ENCODE measurements at places on chromosomes 3 and 15.
A peak's percentile ranks its signal among the peaks of the same experiment; 100 is the strongest.

DNA sequence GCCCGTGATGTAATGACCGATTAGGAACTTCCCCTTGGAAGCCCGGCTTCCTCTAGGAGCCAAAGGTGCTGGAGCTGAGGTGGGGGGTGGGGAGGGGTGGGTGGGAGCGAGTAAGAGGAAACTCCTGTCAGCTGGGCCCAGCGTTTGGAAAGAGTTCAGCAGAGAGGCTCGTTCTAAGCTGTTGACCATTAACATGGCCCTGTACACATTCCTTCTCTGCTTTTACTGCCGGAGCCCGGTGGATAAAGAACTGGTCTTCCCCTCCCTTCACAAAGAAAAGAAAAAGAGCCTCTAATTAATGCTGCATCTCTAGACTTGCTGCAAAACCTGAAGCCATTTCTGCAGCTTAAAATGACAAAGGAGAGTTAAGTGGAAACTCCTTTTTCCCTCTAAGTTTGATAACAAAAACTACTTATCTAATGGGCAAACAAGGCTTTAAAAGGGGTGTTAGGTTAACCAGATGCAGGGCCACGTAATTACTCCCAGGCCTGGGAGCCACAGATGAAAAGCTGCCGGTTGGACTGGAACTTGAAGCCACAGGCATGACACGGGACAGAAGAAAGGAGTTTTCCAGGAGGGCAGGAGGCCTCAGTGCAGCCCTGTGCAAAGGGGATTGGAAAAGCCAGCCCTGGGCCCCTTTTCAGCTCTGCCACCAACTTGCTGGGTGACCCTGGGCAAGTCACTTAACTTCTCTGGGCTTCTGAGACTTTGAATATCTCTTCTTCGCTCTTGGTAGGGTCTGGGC is 71.3 kb downstream of the SMAD6 start:
- no peak for DNase-seq

GRCh38 chr3:7272203-7272602 is 411.3 kb downstream of the GRM7 start:
- DNase-seq, result no peak

GRCh38 chr3:34856081-34856947 is 783.0 kb upstream of the ARPP21 start:
- no peak for DNase-seq

- no peak for DNase-seq
Observed at GRCh38 chr3:33659856-33660434, 58.1 kb downstream of the CLASP2 start.

DNA sequence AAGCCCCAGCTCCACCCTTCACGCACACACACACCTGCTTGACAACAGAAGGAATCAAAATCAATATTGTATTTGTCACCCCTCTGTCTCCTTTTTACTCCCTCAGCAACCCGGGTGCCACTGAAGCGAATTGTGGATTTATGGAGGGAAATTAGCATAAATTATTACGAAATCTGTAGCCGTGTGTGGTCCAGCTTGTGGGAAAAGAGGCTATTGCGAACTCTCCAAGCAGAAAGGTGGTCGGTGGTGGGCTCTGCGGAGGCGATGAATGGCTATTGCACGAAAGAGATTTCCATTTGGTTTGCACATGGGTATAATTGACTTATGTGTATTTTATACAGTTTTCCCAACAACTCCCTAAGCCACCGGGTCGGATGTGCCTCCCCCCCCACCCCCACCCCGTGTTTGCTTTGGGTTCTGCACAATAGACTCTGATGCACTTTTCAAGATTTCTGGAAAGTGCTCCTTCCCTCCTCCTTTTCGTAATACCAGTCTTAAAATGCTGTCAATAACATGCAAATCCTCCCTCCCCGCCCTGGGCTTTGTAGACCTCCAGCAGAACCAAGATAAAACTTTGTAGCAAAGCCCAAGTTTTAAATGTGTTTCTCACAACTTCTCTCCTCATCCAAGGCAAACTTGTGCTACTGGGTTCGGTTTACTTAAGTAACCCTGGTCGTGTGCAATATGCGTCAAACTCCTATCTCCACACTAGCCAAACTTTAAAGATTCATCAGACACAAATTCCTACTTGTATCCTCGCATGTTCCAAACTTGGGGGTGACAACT is 3.1 kb upstream of the FOXB1 start:
- DNase-seq, result no peak

DNA sequence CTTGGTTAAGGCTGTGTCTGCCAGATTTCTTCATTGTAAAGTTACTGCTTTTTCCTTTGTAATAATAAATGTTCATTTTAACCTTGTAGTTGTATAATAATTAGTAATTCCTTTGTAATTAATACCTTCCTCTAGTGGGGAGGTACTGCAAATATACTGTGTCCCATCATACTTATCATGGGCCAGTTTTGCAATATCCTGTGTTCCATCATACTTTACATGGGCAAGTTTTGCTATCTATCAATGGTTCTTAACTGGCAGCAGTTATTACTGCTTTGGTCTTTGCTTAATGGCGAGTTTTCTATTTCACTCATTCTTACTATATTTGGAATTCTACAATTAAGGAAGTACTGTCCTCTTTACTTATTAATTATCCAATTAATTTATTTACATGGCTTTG is 10.6 kb downstream of the ATP2C1 start:
- no peak for DNase-seq

DNA sequence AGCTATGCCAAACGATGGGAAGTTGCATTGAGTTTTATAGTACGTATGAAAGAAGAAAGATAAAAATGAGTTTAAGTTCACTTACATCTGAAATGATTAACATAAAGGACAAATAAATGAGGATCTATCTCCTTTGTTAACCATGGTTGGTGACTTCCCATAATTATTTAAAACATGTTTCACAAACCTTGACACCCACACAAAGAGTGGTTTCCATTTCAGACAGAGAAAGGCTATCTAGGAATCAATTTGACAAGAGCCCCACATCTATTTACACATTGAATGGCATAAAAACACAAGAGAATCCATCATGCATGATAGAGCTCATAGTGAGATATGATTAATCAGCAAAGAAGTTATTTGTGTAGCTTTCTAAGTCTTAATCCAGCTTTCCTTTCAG is 14.2 kb upstream of the MTMR10 start:
- no peak for DNase-seq

GRCh38 chr15:39869858-39870515 is 50.1 kb downstream of the GPR176 start:
- DNase-seq, result no peak

DNA sequence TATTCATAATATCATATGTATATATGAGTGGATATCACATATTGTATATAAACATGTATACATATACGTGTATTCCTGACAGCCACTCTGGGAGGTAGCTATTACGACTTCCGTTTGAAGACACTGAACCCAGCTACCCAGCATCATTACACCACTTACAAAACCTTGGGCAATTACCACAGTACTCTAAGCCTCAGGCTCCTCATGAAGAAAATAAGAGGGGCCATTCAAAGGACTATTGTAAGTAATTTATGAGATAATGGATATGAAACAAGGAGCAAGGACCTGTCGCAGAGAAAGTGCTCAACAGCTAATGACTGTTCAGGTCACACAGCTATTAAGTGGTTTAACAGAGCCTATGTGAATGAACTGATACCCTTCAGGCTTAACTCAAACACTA is 52.4 kb downstream of the KCNMB2 start:
- DNase-seq, result no peak

DNA sequence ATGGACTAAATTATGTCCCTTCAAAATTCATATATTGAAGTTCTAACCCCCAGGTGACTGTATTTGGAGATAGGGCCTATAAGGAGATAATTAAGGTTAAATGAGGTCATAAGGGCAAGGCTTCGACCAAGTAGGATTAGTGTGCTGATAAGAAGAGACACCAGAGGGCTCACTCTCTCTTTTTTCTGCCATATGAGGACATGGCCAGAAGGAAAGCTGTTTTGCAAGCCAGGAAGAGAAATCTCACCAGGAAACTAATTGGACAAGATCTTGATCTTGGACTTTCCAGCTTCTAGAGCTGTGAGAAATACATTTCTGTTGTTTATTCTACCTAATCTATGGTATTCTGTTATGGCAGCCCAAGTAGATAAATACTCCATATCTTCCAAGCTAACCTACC is 503.6 kb upstream of the NAALADL2 start:
- no peak for DNase-seq

- peak; percentile 26 for DNase-seq
Observed at GRCh38 chr3:106004137-106004681, 135.4 kb upstream of the CBLB start.

DNA sequence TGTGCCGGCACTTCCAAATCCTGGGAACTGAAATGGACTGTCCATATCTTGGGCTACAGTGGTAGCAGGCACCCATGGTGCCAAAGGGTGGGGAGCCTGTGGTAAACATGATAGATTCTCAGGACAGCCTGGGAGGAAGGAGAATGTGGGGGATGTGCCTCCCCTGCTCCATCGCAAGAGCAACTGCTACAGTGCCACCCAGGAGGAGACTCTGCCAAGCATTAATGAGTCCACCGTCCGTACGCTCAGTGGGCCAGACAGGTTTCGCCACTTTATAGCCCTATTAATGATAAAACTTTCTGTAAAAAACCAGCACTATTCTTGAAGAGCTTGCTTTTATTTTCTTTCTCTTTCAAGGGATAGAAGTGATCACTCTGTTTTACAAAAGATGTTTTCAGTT is 75.2 kb downstream of the FMN1 start:
- no peak for DNase-seq

- DNase-seq, result peak; percentile 34
Observed at GRCh38 chr15:90482124-90483011, 47.4 kb upstream of the CRTC3 start.

GRCh38 chr15:77537006-77537405 is 95.7 kb downstream of the LINGO1 start:
- DNase-seq, result no peak

GRCh38 chr3:187985647-187986046 is 168.3 kb upstream of the LPP start:
- no peak for DNase-seq

GRCh38 chr15:83320404-83320803 is 35.9 kb upstream of the BNC1 start:
- DNase-seq, result no peak

- no peak for DNase-seq
Observed at GRCh38 chr15:48427960-48428547, 96.8 kb downstream of the DUT start.

- DNase-seq, result no peak
Observed at GRCh38 chr3:192879346-192880031, 38.2 kb downstream of the MB21D2 start.

DNA sequence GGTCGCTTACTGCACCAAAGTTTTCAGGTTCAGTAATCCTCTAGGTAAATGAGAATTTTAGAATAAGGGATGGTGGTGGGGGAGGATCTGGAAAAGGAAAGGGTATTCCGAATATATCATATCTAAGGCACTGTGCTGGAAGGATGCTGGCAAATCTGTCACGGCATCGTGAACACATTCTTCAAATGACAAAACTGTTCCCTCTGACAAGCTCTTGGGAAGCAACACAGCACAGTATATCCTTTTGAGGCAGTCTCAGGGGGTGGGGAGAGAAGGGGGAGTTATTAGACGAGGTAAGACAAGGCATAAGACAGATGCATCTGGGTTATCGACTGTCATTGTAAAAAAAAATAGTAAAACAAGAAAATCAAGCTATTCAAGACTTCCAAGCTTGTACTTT is 289.6 kb upstream of the LRRN1 start:
- no peak for DNase-seq

DNA sequence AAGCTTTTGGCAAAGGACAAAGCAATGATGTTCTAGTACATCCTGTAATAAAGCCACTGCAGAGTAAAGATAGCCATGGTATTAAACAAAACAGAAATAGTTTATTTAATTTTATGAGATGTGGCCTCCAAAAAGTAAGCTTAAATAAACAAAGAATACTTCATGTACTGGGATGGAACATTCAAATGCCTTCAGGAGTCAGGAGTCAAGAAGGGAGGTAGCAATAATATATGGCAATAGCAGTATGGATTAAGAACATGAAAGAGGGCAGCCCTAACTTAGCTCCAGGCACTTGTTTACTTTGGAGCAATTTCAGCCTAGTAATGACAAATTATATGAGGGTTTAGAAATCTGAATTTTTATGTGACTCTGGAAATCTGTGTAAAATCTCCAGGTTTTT is 343.9 kb upstream of the THRB start:
- DNase-seq, result no peak

DNA sequence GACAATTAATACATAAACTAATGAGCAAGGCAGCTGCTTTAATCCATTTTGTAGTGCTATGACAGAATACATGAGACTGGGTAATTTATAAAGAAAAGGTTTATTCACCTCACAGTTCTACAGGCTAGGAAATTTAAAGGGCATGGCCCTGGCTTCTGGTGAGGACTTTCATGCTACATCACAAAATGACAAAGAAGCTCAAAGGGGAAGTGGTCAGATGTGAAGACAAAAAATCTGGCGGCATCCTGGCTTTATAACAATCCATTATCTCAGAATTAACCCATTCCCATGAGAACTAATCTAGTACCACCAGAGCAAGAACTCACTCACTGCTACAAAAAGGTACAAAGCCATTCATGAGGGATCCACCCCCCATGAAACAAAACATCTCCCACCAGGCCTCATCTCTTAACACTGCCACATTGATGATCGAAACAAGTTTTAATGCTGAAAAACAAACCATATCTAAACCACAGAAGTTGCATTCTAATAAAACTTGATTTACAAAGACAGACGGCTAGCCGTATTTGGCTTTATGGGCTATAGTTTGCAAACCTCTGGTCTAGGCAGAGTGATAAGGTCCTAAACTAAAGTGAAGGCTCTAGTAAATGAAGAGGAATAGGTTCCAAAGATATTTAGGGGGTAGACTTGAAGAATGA is 44.2 kb downstream of the GSK3B start:
- DNase-seq, result no peak

DNA sequence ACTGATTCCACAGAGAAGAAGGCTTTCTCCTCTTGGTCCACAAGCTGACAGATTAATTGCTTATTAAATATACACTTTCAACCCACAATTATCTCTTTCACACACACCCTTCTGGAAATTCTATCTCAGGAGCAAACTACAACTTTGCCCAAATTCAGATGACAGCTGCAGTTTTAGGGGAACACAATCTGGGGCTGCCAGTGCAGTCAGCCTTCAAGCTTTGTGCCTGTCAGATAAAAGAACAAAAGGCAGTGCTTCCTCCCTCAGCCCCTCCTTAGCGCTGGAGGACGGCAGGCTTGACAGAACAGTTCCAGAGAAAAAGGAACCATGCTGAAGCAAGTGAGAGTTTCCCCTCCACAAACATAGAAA is 99.6 kb downstream of the TMCC1 start:
- no peak for DNase-seq

GRCh38 chr3:131004603-131005002 is 22.0 kb downstream of the ASTE1 start:
- DNase-seq, result peak; percentile 20

DNA sequence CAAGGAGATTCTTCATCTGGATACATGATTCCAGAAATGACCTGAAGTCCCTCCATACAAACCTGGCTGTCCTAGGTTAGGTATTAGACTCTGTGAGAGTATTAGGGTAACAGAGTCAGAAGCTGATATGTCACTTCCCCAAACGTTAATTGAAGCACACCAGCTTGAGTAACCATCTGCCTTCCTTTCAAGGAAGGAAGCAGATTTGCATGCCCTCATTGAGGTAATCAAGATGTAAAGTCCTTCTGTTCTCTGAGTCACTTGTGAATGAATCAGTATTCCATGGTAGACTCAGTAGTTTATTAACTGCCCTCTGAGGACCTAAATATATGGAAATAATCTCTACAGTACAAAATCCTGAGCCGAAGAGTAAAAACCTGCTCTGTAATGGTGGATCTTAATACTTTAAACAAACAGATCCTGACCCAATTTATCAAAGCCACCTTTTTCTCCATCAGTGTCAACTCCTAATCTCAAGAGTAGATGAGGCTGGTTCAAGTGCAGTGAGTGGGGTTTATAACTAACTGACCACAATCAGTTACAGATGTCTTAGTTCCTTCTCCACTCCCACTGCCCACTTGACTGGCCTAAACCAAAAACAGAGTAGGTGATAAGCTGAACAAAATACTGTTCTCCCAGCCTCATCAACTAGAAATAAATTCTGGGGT is 246.2 kb upstream of the CHRM5 start:
- no peak for DNase-seq
